Stimulated activated CD8-positive, alpha-beta memory T cell treated with anti-CD3 and anti-CD28 coated beads, Interleukin-7, amount 100 ng/mL, for 24 hours (primary cell): ENCODE measurements at places on chromosomes 12 and 14.

DNA sequence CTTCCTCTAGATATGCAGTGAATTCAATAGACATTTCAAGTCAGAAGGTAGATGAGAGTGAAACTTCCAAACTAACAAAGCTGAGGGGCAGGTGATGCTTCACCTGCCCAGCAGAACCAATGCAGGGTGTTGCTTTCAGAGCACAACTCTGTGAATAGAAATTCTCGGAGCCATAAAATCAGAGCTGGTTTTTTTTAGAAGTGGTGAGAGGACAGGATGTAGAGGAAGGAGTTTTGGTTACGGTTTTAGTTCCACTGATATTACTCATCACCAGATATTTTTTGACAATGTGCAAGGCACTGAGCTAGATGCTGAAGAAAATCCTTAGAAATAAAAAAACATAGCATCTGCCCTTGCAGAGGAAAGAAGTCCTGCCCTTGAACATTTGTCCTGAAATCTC is 62.2 kb downstream of the BMP4 start:
- no peak for DNase-seq

DNA sequence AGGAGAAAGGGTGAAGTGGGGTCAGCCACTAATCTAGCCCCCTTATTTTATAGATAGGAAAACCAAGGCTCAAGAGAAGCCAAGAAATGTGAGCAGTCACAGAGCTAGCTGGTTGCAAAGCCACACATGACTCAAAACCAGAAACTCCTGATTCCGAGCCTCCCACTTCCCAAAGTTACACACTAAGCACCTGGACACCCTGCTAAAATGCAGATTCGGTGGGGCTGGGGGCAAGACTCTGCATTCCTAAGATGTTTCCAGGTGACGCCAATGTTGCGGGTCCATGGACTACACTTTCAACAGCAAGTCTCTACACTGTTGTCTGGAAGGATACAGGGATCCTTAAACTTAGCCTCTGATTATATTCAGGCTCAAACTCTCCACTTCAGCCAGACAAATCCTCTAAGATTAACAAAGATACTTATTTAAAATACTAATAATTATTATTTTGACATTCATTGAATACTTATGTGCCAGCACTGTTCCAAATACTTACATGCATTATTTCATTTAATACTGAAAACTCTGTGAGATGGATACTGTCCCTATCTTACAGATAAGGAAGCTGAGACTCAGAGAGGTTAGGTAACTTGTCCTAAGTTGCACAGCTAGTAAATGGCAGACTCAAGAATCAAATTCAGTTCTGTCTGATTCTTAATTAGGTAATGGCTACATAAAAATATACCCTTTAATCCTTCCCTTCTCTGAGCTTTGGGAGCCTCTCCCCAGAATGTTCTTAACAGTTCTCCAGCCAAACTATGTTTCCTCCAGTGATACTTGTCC is 81.4 kb downstream of the CRACR2A start:
- DNase-seq, result no peak

DNA sequence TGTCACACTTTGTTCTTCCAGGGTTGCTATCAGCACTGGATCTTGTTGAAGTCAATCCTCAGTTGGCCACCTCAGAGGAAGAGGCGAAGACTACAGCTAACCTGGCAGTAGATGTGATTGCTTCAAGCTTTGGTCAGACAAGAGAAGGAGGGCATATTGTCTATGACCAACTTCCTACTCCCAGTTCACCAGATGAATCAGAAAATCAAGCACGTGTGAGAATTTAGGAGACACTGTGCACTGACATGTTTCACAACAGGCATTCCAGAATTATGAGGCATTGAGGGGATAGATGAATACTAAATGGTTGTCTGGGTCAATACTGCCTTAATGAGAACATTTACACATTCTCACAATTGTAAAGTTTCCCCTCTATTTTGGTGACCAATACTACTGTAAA is 23.7 kb downstream of the VTI1B start:
- DNase-seq, result no peak

GRCh38 chr14:74648601-74649000 is 36.6 kb upstream of the LTBP2 start:
- no peak for DNase-seq

- no peak for DNase-seq
Observed at GRCh38 chr14:86989285-86989684, 1003.7 kb downstream of the GALC start.
